Activated CD4-positive, alpha-beta memory T cell treated with anti-CD3 and anti-CD28 coated beads for 36 hours (primary cell): ENCODE measurements at places on chromosomes 13 and 19. TPM values are rescaled to one million over a fixed set of nuclear protein-coding genes. Genes with fewer than 3 reads are reported as not detected.

GRCh38 chr13:79237981-79238380 lies 168.1 kb downstream of the RBM26 start:
- DNase-seq = no peak

DNA sequence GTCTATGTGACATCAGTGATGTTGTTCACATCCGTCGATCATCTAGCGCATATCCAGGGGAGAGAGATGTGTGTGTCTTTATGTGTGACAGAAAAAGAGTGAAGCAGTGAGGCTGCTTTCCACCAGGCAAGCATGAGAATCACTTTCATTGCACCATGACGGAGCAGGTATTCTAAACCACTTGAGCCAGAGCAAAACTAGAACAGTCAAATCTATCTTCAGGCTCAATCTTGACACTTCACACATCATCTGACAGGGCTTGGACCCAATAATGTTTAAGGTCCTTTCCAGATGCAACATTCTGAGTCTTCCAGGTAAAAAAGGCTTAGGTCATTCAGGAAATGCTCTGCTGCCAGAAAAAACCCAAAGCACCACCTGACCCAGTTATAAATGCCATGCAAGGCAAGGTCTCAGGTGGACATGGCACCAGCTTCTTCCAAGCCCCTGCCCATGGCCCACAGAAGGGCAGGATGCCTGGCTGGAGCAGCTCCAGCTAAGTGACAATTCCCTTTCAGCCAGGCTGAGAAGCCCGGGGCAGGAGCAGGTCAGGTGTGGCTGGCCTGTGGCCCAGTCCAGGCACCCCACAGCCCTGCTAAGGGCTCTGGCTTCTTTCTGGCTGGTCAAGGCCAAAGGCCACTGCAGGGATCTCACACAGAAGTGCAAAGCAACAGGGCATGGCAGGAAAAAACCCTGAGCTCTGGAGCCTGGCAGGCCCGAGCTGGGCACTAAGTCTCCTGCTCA lies 5.0 kb downstream of the ELAVL1 start:
- DNase-seq = no peak

GRCh38 chr19:7267792-7268704 lies 26.2 kb downstream of the INSR start:
- DNase-seq = no peak

DNA sequence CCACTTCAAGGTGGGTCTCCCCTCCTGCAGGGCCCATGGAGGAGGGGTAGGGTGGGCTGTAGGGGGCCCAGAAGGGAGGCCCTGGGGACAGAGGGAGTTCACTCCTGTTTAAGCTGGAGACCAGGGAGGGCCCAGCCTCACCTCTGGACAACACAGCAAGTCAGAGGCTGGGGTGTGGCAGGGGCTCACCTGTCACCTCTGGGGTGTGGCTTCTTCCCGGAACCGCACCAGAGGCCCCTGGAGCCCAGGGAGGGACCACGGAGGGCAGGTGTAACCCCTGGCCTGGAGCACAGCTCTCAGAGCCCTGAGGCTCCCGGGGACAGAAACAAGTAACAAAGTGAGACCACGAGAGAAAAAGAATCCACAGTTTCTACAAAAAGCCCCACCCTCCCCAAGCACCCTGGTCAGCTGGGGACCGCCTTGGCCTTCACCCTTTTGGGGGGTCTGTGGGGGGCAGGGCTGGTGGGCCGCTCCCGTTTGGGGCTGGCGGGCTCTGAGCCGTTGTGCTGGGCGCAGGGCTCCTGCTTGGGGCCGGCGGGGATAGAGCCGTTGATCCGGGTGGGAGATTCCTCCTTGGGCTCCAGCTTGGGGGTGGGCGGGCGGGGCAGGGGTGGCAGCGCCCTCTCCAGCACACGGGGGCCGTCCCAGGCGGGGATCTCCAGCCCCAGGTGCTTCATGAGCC lies 8.0 kb downstream of the SIRT6 start:
- no peak for DNase-seq

- DNase-seq = no peak
These were observed 448.4 kb upstream of the SLC10A2 start for GRCh38 chr13:103514619-103515018.

DNA sequence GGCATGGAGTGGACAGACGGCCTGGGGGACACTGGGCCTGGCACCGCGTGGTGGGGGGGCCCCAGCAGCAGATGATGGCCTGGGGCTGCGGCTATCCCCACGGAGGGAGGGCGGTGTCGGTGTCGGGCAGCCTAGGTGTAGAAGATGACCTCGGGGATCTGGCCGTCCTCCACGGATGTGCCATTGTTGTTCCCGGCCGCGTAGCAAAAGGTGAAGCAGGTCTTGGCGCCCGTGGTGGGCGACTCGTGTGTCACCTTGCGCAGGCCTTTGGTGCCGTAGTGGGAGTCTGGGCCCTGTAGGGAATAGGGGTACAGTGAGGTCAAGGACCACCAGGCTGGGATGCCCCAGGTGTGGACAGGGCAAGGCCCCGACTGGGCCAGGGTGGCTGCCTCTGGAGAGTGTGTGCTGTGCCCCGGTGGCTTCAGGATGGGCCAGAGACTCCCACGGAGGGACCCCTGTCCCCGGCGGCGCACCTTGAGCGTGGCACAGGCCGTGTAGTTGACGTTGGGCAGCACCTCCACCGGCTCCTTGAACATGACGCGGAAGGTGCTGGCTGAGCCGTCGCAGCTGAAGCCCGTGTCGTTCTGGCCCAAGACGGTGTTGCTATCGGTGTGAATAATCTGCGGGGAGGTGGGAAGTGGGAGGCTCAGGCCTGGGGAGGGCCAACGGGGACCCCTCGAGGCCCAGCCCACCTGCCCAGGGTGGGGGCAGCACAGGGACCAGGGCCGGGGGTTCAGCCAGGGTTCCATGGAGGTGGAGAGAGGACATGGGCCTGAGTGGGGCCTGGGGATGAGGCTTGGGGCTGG lies 29.0 kb downstream of the BTBD2 start:
- no peak for DNase-seq

DNA sequence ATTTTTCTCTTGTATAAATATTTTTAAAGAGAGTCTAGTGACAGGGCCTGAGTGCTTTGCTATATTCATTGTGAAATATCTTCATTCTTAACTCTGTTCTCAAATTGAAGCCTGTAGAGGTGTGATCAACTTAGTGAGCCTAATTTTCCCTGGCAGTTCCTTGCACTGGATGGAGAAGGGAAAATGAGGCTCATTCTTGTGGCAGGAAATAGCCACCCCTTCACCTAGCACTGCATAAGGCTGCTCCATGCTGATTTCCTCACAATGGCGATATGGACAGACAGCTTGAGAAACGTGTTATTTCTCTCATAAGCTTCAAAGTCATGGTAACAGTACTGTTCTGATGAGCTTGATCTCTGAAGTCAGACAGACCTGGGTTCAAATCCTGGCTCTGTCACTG lies 146.2 kb downstream of the AKAP11 start:
- no peak for DNase-seq

DNA sequence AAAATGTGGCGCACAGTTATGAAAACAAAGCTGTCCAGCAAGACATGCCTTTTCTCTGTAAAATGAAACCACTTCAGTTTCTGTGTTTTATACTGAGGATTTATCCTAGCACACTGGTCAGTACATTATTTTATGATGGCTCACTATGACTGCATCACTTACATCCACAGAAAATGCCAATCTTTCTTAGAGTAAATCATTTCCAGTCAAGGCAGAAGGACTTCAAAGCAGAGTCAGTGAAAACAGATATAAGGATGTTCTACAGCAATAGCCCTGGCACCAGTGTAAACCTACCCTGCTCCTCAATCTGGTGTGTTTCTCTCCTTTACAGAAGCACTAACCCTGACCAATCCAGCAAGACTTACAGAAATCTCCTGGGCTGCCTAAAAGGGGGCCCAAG lies 473.5 kb downstream of the GPC6 start:
- no peak for DNase-seq

Gene NLRP9
- not detected for total RNA-seq
